Smooth muscle cell of trachea (primary cell): ENCODE measurements at places on chromosomes 6 and 20. TPM values are rescaled to one million over a fixed set of nuclear protein-coding genes. Genes with fewer than 3 reads are reported as not detected.

Gene ALDH8A1
- 0.33 and 2.0 TPM in 2 replicates for total RNA-seq

Gene COX4I2
- not detected in 2 replicates for total RNA-seq

Gene CCN5
- 7.4 and 25.3 TPM in 2 replicates for total RNA-seq

Gene PROKR2
- not detected in 2 replicates for total RNA-seq

Gene FAM83C
- not detected in 2 replicates for total RNA-seq

Gene GSTA3
- total RNA-seq, result not detected in 2 replicates

Gene SLC35A1
- 20.7 and 24.6 TPM in 2 replicates for total RNA-seq

Gene ESR1
- 0.83 and 1.0 TPM in 2 replicates for total RNA-seq

Gene TSPO2
- total RNA-seq, result not detected in 2 replicates

Gene SLC26A8
- total RNA-seq, result under 0.01 and 0.87 TPM in 2 replicates

Gene OR2J3
- not detected in 2 replicates for total RNA-seq

Gene B3GAT2
- total RNA-seq, result under 0.01 TPM in 1 of 2 replicates, not detected in the other

Gene TMC2
- not detected in 2 replicates for total RNA-seq

Gene WFDC10A
- total RNA-seq, result not detected in 2 replicates

Gene WFDC10B
- not detected in 2 replicates for total RNA-seq

Gene GPLD1
- total RNA-seq, result 0.17 TPM in 1 of 2 replicates, not detected in the other

Gene TFAP2C
- total RNA-seq, result not detected in 2 replicates

Gene LGSN
- under 0.01 TPM in 1 of 2 replicates, not detected in the other for total RNA-seq

Gene PET117
- total RNA-seq, result 9.3 and 12.9 TPM in 2 replicates

Gene TNFRSF6B
- total RNA-seq, result 24.3 and 66.5 TPM in 2 replicates

Gene B4GALT5
- 17.3 and 21.8 TPM in 2 replicates for total RNA-seq

Gene SLC16A10
- not detected in 2 replicates for total RNA-seq

Gene EZR
- 62.2 and 86.1 TPM in 2 replicates for total RNA-seq

Gene TGM2
- 72.3 and 109 TPM in 2 replicates for total RNA-seq

Gene ERVFRD-1
- total RNA-seq, result not detected in 2 replicates

Gene HTR1E
- total RNA-seq, result not detected in 2 replicates

Gene SAMD3
- total RNA-seq, result 2.0 and 5.1 TPM in 2 replicates

Gene HLA-DRB1
- total RNA-seq, result 0.17 TPM in 1 of 2 replicates, not detected in the other

Gene GHRH
- not detected in 2 replicates for total RNA-seq

Gene ZSCAN23
- 4.3 and 11.1 TPM in 2 replicates for total RNA-seq

Gene TCF15
- not detected in 2 replicates for total RNA-seq

Gene CD109
- total RNA-seq, result 34.1 and 98.2 TPM in 2 replicates

Gene FAM209B
- total RNA-seq, result not detected in 2 replicates

Gene BHLHE23
- total RNA-seq, result not detected in 2 replicates

Gene C6orf118
- not detected in 2 replicates for total RNA-seq

Gene MARCKS
- total RNA-seq, result 104 and 133 TPM in 2 replicates

Gene ZSCAN26
- total RNA-seq, result 18.7 and 30.7 TPM in 2 replicates

Gene SLC32A1
- not detected in 2 replicates for total RNA-seq

Gene MYLIP
- total RNA-seq, result 10.6 and 12.7 TPM in 2 replicates

Gene NOTCH4
- 1.3 and 2.0 TPM in 2 replicates for total RNA-seq

Gene POM121L2
- total RNA-seq, result not detected in 2 replicates

Gene C4B
- total RNA-seq, result 6.4 and 6.8 TPM in 2 replicates

Gene KPNA5
- total RNA-seq, result 4.8 and 9.5 TPM in 2 replicates

Gene WFDC2
- not detected in 2 replicates for total RNA-seq

Gene ADGRF1
- total RNA-seq, result not detected in 2 replicates

Gene LINC00237
- total RNA-seq, result not detected in 2 replicates

Gene CLPSL1
- total RNA-seq, result not detected in 2 replicates

Gene CRISP2
- total RNA-seq, result not detected in 2 replicates

Gene TNXB
- 7.7 and 77.6 TPM in 2 replicates for total RNA-seq

Gene HLA-F
- 1.3 and 1.9 TPM in 2 replicates for total RNA-seq

Gene VIP
- total RNA-seq, result not detected in 2 replicates

Gene HLA-G
- 0.17 TPM in 1 of 2 replicates, not detected in the other for total RNA-seq

Gene PNLDC1
- not detected in 2 replicates for total RNA-seq

Gene EFCAB8
- total RNA-seq, result 0.44 TPM in 1 of 2 replicates, not detected in the other

Gene SNPH
- total RNA-seq, result 12.8 and 22.7 TPM in 2 replicates

Gene NKAPL
- total RNA-seq, result 0.73 and 2.2 TPM in 2 replicates
